A549 treated with ZK216348 at 1 μM for 4 hours (cell line): ENCODE measurements at places on chromosomes 13 and 19. TPM values are rescaled to one million over a fixed set of nuclear protein-coding genes. Genes with fewer than 3 reads are reported as not detected.

Gene IRGQ
- total RNA-seq: 5.0 to 7.1 TPM (median 5.2 TPM) in 5 replicates

Gene SBK2
- 0.61 to 2.5 TPM (median 2.0 TPM) in 5 replicates for total RNA-seq

Gene LILRA5
- not detected in 5 replicates for total RNA-seq

Gene GAPDHS
- total RNA-seq: not detected in 5 replicates

Gene F2RL3
- not detected in 5 replicates for total RNA-seq

Gene FUT1
- 0.04 to 0.08 TPM (median 0.05 TPM) in 4 of 5 replicates, not detected in the other for total RNA-seq

Gene MYH14
- 4.0 to 7.5 TPM (median 6.7 TPM) in 5 replicates for total RNA-seq

Gene C19orf81
- 3.9 to 12.5 TPM (median 10.5 TPM) in 5 replicates for total RNA-seq

Gene BICRA
- total RNA-seq: 8.5 to 17.5 TPM (median 15.3 TPM) in 5 replicates

Gene USHBP1
- not detected in 5 replicates for total RNA-seq

Gene HSH2D
- total RNA-seq: 0.11 to 0.19 TPM in 2 of 5 replicates, not detected in the others

Gene HSPB6
- 0.15 to 0.33 TPM (median 0.25 TPM) in 5 replicates for total RNA-seq

Gene PODNL1
- total RNA-seq: 0.95 to 1.7 TPM (median 1.0 TPM) in 5 replicates

Gene C1QTNF9
- not detected in 5 replicates for total RNA-seq

Gene ZNF221
- 0.31 to 1.1 TPM (median 0.65 TPM) in 5 replicates for total RNA-seq

Gene DPF1
- total RNA-seq: 3.6 to 5.8 TPM (median 4.8 TPM) in 5 replicates

Gene KIR3DL1
- total RNA-seq: not detected in 5 replicates

Gene SGCG
- not detected in 5 replicates for total RNA-seq

Gene CYP2F1
- total RNA-seq: not detected in 5 replicates

Gene STK11
- total RNA-seq: 25.5 to 40.2 TPM (median 38.6 TPM) in 5 replicates

Gene HAUS8
- total RNA-seq: 13.7 to 17.1 TPM (median 15.3 TPM) in 5 replicates

Gene MARCHF2
- 13.8 to 22.7 TPM (median 16.4 TPM) in 5 replicates for total RNA-seq

Gene NCAN
- 0.02 TPM in 1 of 5 replicates, not detected in the others for total RNA-seq

Gene SYCN
- total RNA-seq: not detected in 5 replicates

Gene LIM2
- not detected in 5 replicates for total RNA-seq

Gene GRIK5
- total RNA-seq: 0.21 to 1.0 TPM (median 0.60 TPM) in 5 replicates

Gene SOHLH2
- not detected in 5 replicates for total RNA-seq

Gene ZIC5
- total RNA-seq: 2.4 to 3.8 TPM (median 2.6 TPM) in 5 replicates

Gene THSD1
- total RNA-seq: 7.3 to 8.2 TPM (median 7.6 TPM) in 5 replicates

Gene ZNF793
- 0.16 TPM in 1 of 5 replicates, not detected in the others for total RNA-seq

Gene ZNF222
- total RNA-seq: 3.0 to 4.6 TPM (median 4.2 TPM) in 5 replicates

Gene FLT3
- total RNA-seq: not detected in 5 replicates

Gene PCDH17
- total RNA-seq: not detected in 5 replicates

Gene DACT3
- total RNA-seq: 0.14 to 0.74 TPM (median 0.38 TPM) in 5 replicates

Gene LGALS7
- total RNA-seq: 0.73 to 0.97 TPM (median 0.78 TPM) in 3 of 5 replicates, not detected in the others

Gene ATP13A1
- 19.9 to 37.0 TPM (median 34.3 TPM) in 5 replicates for total RNA-seq

Gene IER2
- total RNA-seq: 34.0 to 67.3 TPM (median 58.4 TPM) in 5 replicates

Gene PBX4
- 1.6 to 1.8 TPM (median 1.7 TPM) in 5 replicates for total RNA-seq

Gene NLRP4
- not detected in 5 replicates for total RNA-seq

Gene ZNF497
- total RNA-seq: 0.60 to 1.8 TPM (median 1.5 TPM) in 5 replicates

Gene TMEM86B
- 2.2 to 5.4 TPM (median 4.8 TPM) in 5 replicates for total RNA-seq

Gene DLEU7
- total RNA-seq: not detected in 5 replicates

Gene ANGPTL8
- not detected in 5 replicates for total RNA-seq

Gene ZSCAN5C
- total RNA-seq: not detected in 5 replicates

Gene ZNF560
- total RNA-seq: not detected in 5 replicates

Gene TSSK6
- 0.31 to 2.0 TPM (median 1.7 TPM) in 5 replicates for total RNA-seq

Gene C2CD4C
- total RNA-seq: 0.14 to 0.75 TPM (median 0.46 TPM) in 5 replicates

Gene ZNF296
- 5.5 to 12.5 TPM (median 11.8 TPM) in 5 replicates for total RNA-seq

Gene PPP1R12C
- total RNA-seq: 52.2 to 99.2 TPM (median 86.1 TPM) in 5 replicates

Gene NKPD1
- 0.08 to 0.34 TPM (median 0.32 TPM) in 5 replicates for total RNA-seq

Gene CLEC17A
- total RNA-seq: not detected in 5 replicates

Gene ZNF575
- total RNA-seq: 1.0 to 3.4 TPM (median 2.4 TPM) in 5 replicates

Gene TJP3
- total RNA-seq: 0.22 to 1.1 TPM (median 0.81 TPM) in 5 replicates
